CD4-positive, alpha-beta T cell treated with Interleukin-17A for 1 hour (primary cell): ENCODE measurements at places on chromosomes 4 and X.

DNA sequence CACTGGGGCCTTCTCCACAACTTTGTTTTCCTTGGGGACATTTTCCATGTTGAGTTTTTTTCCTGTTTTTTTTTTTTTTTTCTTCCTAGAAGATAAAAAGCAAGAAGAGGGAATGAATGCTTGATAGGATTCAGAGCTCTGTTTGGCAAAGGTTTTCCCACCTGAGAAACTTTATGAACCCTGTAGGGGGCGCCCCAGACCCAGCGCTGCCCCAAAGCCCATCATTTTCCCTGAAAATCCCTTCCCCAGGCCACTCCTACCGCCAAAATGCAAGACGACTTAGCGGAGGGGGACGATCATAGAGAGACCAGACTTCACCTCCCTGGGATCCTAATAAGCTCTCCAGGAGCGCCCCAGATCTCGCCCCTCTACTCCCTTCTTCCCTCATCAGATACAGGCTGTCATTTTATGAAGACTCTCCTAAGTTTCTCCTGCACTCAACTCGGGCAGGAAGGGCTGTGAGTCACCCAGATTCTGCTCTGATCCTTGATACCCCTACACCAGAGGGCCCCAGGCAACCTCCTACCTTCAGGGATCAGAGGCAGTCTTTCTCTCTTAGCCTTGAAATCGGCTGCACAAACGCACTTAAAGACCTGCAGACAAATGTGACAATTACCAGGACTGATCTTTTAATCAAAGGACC lies 1.4 kb downstream of the BEX5 start:
- peak; percentile 6 for DNase-seq

- no peak for DNase-seq
Observed at GRCh38 chrX:23661671-23662070, 5.6 kb upstream of the PRDX4 start.

GRCh38 chrX:46319750-46320149 lies 225.5 kb downstream of the ZNF674 start:
- no peak for DNase-seq

DNA sequence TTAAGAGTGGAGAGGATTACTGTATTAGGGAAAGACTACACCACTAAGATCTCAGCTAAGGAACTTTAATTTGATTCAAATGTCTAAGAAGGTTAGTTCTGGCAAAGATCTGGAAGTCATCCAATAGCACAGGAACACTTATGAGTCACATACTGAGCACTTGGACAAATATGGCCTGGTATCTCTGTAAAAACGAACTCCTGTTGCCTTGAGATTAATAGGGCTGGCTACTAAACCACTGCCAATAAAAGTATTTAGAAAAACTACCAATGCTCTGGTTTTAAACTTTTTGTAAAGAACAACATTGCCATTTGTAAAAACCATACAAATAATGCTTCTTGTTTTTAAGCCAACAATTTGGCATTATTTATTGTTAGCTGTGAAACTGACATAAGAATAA lies 70.5 kb downstream of the SEC24D start:
- no peak for DNase-seq

- no peak for DNase-seq
Observed at GRCh38 chr4:4477391-4477790, 64.5 kb downstream of the STX18 start.

GRCh38 chr4:24713604-24714003 lies 81.8 kb upstream of the SOD3 start:
- DNase-seq = no peak

DNA sequence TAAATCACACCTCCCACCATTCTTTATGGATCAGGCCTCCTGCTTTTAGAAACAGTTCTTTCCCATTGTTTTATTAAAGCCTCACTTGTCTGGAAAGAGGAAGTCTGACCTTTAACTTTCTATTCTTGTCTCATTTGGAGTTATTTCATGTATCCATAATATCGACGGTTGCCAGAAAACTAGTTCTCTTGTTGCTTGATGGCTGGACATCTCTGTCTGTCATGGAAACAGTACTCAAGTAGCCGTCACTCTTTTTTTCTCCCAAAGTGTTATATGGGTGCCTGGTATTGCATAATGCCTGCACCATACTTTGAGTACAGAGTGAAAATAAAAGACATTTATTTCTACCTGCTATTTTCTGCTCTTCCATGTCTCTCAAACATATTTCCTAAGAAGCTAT lies 61.4 kb downstream of the PHEX start:
- no peak for DNase-seq

- DNase-seq = no peak
Observed at GRCh38 chr4:88286897-88287296, 2.5 kb upstream of the PPM1K start.

DNA sequence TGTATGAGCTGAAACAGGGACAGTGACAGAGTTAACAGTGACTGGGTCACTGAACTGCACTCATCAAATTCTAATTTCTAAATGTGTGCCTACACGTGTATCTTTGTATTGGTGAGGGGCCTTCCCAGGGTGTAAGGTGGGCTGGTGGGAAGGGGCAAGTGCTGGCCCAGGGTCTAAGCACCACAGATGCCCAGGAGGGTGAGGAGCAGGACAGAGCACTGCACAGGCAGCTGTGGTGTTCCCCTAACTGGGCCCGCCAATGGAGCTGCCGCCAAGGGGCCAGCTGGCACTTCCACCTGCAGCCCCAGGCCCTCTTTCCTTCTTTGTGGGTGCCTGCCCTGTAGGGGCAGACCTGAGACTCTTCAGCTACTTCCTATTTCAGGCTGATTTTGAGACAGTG lies 349.9 kb downstream of the ARHGAP10 start:
- DNase-seq = no peak

DNA sequence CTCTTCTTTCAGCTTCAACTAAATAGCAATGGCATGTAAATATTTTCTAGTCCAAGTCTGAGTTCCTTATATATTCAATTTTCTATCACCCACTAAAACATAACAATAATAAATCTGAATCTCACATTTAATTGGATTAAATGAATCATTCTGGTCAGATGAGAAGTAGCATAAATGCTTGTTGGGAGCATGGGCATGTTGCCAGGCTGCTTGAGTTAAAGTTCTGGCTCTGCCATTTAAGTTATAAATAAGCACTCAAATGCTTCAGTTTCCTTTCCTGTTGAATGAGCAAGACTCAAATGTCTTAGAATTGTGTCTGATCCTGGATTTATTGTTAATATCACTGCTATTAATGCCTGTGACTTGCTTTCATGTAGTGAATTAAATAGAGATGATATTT lies 496.3 kb downstream of the STPG2 start:
- DNase-seq = no peak

GRCh38 chr4:183552274-183553146 lies 47.7 kb downstream of the ING2 start:
- no peak for DNase-seq

- no peak for DNase-seq
Observed at GRCh38 chrX:30349946-30350345, 40.8 kb upstream of the NR0B1 start.

GRCh38 chr4:168623011-168623410 lies 126.2 kb downstream of the PALLD start:
- no peak for DNase-seq

DNA sequence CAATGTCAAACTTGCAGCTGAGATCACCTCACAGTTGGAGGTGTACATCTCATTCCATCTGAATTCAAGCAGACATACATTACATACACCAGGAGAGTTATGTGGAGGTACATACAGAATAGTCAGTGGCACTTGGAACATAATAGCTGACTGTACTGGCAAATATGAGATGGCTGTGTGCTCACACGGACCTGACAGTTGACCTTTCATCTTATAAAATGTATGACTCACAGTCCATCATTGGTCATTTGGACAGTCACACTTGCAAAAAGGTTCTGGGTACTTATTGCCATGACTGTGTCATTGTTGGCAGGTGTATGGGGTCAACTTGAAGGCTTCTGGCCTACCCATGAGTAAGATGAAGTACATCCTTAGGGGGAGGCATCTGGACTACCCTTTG lies 88.6 kb upstream of the WDR1 start:
- DNase-seq = no peak

DNA sequence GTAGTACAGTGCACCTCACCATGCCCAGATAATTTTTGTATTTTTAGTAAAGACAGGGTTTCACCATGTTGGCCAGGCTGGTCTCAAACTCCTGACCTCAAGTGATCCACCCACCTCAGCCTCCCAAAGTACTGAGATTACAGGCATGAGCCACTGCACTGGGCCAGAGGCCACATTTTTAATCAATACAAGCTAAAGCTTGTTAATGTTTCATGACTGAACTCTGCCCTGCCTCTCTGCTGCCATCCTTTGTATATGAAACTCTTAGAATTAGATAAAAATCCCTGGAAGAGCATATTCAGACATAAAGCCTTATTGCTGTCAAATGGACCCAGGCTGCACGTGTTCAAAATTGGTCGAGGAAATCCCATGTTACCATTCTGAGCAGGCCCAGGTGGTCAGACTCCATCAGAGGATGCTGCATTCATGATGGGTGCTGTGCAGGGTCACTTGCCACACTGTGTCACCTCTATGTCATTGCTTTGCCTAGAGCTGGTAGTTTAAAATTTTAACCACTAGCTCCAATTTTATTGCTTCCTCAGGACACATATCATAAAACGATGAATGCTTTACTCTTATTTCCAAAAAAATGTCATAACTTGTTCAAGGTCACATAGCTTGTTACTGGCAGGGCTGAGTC lies 45.2 kb downstream of the LNX1 start:
- no peak for DNase-seq

DNA sequence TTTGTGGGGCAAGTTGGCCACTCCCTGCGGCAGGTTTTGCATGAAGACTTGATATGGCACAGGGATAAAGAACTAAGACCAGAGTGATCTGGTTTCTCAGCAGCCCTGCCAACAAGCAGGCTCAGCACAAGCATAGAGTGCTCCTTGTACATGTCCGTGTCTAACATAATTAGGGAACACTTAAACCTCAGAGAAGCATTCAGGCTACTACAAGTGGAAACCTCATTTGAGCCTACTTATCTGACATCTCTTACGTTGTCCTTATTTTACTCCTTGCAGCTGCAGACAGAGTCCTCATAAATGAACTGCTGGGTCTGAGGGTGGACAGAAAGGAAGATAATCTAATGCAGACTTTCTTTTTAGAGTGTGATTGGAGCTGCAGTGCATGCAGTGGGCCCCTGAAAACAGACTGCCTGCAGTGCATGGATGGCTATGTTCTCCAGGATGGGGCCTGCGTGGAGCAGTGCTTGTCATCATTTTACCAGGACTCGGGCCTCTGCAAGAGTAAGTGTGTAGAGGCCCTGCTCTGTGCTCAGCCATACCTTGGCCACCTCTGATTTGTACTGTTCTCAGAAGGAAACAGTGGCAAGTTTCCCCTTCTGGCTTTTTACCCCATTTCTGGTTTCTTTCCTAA lies 179.1 kb upstream of the ANXA3 start:
- no peak for DNase-seq

DNA sequence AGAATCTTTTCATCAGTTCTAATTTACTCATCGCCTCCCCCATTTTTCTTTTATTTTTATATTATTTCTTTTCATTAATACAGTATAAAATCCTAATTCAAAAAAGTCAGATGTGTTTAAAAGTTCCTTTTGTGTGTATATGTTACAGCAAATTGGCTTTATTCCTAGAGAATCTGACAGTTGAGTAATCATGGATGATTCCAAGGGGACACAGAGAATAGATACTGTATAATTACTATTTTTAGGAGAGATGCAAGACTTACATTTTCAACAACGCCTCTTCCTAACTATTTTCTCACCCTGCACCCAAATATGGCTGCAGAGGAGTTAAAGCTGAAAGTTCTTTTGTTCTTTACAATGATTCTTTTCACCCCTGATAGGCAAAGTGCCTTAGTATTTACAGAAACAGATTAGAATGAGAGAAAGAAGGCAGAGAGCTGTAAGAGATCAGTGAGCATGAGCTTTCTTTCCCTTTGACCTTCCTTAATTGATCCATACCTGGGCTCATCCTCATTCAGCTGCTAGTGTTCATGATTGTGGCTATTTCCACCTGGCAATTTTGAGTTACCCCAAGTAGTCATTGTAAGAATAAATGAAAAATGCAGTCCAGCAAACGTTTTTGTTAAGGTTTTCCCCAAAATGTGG lies 210.8 kb downstream of the SLC4A4 start:
- DNase-seq = no peak

- no peak for DNase-seq
Observed at GRCh38 chrX:12405306-12405705, 267.0 kb downstream of the FRMPD4 start.

DNA sequence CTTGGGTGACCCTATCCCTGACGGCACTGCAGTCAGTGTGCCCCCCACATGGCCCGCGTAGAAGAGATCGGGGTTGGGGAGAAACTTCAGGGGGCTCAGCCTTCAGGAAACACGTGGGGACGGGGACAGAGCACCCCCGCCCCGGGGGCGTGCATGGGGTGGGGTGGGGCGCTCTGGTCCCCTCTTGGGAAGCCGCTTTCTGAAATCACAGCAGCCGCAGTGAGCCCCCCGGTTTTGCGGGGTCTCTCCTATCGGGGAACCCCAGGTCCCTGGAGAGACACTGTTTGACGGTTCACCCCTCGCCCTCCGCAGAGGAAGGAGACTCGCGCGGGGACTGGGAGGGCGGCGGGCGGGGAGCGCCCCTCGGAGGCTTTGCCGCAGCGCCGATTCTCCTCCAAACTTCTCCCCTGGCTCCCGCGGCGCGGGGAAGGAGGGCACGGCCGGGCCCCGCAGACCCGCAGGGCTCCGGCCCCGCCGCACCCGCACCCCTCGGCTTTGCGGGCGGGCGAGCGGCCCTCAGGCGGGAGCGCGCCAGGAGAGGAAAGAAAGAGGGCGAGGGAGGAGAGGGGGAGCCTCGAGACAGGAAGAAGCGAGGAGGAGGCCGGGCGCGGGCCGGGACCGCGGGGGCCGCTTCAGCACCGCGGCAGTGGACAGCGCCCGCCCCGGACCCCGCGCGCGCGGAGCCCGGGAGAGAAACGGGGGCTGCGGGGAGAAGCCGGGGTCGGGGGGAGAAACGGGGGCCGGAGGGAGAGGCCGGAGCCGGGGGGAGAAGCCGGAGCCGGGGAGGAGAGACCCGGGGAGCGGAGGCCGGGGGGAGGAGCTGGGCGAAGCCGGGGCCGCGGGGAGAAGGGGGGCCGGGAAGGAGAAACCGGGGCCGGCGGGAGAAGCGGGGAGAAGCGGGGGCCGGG lies 612 bp downstream of the CPLX1 start:
- DNase-seq = peak; percentile 30

GRCh38 chr4:113823291-113823659 lies 61.7 kb upstream of the CAMK2D start:
- DNase-seq = no peak

DNA sequence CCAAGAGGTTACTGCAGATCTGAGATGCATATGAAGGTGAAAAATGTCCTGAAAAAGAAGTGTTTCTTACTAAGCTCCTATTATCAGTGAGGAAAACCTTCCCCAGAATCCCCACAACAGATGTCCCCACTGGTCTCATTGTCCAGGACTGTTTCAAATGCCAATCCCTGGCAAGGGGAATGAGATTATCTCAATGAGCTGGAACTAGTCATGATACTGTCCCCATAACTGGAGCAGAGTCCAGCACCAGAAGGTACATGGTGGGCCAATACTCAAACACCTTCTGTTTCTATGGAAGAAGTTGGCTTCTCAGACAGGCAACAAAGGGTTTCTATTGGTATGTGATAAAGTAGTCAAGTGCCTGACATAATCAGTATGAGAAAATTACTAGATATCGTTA lies 221.1 kb upstream of the TLL1 start:
- DNase-seq = no peak
